ENCODE measurements at places on chromosomes 2 and 18.

- no peak for DNase-seq
Measured at GRCh38 chr2:16960579-16960978, 294.9 kb upstream of the CYRIA start.

- no peak for DNase-seq
Measured at GRCh38 chr2:237236188-237236587, 150.5 kb downstream of the COPS8 start.

GRCh38 chr2:169462896-169463695 lies 16.2 kb upstream of the BBS5 start:
- DNase-seq: peak; percentile 79

DNA sequence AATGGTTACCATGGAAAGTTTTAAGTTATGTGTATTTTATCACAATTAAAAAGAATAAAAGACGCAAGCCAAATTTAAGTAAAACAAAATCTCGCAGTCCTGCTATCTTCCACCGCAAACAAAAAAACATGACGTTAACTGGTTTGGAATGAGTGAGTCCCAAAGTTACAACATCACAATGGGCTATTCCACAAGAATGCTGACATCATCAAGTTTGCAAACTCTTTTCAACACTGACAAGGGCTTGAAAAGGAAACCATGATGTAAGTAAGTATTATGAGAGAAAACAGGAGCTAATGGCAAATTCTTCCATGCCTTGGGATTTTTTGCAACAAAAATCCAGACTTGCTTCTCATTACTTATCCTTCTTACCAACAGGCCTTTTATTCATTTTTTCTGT lies 31.1 kb downstream of the SIGLEC15 start:
- DNase-seq: no peak

GRCh38 chr2:157257312-157258252 lies at the start of gene GALNT5:
Gene GALNT5, plus strand, starts transcription at chr2:157257705. Its CDS starts 378 bp downstream, at chr2:157258083.
- peak; percentile 17 for DNase-seq

DNA sequence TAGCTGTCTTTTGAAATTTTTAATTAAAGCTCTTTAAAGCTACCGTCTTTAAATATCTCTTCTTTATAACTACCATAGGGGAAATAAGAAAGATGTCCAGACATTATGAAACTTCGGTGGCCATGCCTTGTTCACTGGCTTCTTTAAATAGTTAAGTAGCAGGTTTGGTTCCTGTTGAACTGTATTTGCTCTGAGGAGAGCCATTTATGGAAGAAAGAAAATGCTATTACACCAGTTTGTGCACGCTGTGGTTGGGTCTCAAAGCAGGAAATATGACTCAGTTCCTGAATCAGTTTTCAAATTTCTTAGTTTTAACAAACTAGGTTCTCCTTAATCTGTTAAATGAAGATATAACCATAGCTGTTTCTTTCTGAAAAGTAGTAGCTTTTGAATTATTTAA lies 12.2 kb downstream of the ARPC2 start:
- no peak for DNase-seq

DNA sequence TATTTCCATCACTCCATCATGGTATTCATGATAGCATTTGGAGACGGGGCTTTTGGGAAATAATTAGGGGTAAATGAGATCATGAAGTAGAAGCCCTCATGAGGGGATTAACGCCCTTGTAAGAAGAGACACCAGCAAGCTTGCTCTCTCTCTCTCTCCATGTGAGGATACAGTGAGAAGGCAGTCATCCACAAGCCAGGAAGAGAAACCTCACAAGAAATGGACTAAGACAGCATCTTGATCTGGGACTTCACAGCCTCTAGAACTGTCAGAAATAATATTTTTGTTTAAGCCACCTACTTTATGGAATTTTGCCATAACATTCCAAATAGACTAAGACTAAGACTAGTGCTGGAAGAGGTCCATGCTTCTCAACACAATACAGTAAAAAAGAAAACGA lies 464.6 kb upstream of the GCFC2 start:
- DNase-seq: no peak

- DNase-seq: no peak
Measured at GRCh38 chr18:6543330-6543908, 128.7 kb upstream of the L3MBTL4 start.

DNA sequence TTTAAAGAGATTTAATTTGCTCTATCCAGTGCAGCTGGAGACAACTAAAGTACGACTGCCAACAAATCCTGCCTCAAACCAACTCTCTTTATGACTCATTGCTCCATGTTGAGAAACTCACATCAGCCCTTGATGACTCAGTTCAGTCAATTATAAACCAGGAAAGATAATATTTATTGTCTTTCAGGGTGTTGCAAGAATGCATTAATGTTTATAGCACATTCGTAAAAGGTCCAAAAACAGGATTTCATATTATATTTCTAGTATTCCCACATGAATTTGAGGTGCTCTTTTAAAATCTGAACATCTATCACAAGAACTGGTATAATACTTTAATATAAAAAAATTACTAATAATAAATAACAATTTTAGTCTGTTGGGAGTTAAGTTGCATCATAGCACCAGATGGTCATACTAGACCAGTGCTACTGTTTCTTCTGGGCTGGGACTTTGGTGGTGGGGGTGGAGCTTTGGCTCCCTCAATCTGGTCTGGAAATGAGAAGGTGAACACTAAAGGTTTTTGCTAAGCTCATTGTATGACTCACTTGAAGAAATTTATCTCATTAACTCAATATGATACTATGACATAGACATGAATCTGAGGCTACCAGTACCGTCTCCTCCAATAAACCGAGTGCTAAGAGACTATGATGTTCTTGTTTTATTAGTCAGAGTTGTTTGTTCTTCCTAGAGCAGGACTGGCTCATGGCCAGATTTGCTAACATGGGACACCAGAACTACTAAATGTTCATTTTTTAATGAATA lies 26.6 kb upstream of the MAP3K20 start:
- peak; percentile 85 for DNase-seq

DNA sequence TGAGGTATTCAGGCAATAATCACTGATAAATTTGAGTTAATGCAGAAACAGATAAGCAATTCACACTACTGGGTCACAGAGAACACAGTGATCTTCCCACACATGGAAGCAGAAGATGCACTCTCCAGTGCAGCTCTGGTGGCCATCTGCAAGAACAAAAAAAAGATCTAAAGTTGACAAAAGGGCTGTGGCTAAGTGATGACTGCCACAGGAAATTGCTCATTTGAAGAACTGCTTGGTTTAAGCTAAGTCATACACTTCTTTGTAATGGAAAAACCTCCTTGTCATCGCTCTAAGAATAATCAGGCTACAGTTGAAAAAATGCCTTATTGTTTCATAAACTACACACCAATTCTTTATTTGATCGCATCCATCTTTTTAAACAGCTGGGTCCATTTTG lies 115.1 kb downstream of the DTNB start:
- no peak for DNase-seq

DNA sequence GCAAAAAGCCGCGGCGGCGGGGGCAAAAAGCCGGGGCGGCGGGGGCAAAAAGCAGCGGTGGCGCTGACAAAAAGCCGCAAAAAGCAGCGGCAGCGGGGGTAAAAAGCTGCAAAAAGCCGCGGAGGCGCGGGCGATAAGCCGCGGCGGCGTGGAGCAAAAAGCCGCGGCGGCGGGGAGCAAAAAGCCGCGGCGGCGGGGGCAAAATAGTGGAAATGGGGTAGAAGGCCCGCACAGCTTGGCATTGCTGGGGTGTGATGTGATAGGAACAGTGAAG lies 450.1 kb downstream of the ANKRD30B start:
- no peak for DNase-seq

DNA sequence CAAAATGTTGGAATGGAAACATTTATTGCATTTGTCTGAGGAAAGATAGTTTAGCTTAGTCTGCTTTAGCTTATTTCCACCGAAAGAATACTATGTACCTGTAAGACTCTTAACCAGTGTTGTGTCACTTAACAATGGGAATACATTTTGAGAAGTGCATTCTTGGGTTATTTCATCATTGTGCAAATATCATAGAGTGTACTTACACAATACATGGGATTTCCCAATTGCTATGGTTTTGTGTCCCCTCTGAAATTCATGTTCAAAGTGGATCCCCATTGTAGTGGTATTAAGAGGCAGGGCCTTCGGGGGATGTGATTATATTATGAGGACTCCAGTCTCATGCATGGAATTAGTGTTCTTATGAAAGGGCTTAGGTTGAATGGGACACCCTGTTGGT lies 249.4 kb upstream of the UBE2E3 start:
- no peak for DNase-seq

GRCh38 chr2:128427413-128427755 lies 108.7 kb upstream of the HS6ST1 start:
- DNase-seq: no peak

GRCh38 chr2:56687169-56687568 lies 503.4 kb downstream of the CCDC85A start:
- no peak for DNase-seq

GRCh38 chr2:27275211-27276150 lies at the start of gene DNAJC5G:
Gene DNAJC5G, plus strand, starts transcription at chr2:27275433. Its CDS starts 1,296 bp downstream, at chr2:27276729.
- DNase-seq: no peak

DNA sequence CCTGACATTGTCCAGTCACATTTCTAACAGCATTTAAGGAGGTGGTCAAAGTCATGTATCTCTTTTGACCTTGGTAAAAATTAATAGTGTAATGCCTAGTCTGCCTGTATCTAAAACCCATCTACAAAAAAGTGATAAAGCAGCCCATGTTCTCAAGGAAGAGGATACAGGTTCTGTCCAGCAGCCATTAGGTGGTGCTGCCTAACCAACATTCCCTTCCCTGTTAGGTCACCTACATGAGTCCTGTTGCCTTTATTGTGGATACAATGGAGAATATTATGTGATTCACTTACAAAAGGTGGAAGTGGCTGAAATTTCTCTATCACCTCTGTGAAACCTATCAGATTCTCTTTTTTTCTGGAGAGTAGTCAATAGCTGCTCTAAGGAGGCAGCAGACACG lies 52.5 kb downstream of the AQP4 start:
- DNase-seq: no peak

GRCh38 chr2:227597998-227598397 lies 695 bp upstream of the SCYGR2 start:
- no peak for DNase-seq

GRCh38 chr2:205405194-205405593 lies 277.1 kb upstream of the NRP2 start:
- no peak for DNase-seq

DNA sequence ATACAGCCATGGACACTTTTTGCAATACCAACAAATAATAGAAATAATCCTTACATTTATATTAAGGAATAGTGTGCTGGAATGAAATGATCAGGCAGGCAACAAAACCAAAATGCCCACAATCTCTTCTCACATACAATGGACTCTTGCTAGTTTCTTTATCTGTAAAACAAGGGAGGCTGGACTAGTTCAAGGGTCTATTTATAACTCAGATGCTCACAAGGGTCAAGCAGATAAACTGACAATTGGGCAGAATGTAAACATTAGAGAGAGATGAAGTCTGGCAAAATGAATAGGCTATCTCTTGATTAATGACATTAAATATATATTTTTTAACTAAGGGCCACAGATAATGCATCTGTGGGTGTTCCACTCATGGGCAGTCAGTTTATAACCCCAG lies 11.4 kb downstream of the PPIL3 start:
- DNase-seq: no peak

DNA sequence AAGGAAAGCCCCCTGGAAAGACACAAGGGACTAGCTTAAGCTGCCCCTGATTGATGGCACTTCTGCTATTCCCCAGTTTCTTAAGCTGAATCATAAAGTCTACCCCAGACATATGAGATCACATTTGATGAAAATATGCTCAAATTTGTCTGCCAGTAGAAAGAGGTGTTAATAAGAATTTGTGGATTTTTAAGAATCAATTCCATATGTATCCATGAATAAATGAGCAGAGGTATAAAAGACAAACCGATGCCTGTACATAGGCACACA lies 119.9 kb downstream of the CCBE1 start:
- DNase-seq: no peak

DNA sequence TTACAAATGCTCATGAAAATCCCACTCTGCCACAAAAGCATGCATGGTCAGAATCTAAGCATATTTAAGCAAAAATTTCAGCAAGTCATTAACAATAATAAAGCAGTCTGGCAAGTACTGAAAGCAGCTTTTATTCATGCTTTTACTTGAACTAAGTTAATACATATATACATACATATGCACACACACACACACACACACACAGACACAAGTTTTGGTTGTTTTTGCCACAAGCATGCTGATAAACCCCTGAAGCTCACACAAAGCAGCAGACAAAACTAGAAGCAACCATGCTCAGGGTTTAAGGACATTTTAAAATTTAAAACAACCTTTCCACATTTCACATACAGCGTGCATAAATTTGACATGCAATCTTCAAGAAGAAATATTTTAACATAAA lies 819.1 kb upstream of the FSHR start:
- no peak for DNase-seq

GRCh38 chr2:241009601-241010530 lies 11.4 kb downstream of the SNED1 start:
- DNase-seq: peak; percentile 66

- no peak for DNase-seq
Measured at GRCh38 chr18:65752625-65753325, 2.0 kb downstream of the CDH7 start.

Measured in smooth muscle cell of the brain vasculature (primary cell).